Activated naive CD4-positive, alpha-beta T cell treated with anti-CD3 and anti-CD28 coated beads, Interleukin-2, amount 50 U/mL, for 16 hours (primary cell): ENCODE measurements at places on chromosomes 2 and 18.

DNA sequence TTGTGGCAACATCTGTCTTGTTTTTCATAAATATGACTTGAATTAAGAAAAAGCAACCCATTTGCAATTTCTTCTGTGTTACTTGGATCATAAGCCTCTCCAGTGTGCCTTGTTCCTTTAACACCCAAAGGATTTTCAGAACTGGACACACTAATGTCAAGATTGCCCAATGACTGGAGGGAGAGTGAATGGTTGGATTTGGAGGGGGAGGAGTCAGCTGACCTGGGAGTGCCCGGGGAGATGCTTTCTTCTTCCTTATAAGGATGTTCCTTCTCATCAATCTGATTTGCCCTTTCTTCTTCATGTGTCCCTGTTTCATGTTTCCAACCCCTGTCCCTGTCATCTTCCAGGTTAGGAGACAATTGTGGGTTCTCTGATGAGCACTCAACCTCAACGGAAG, 48.8 kb downstream of the ALPK2 start:
- DNase-seq, result no peak

DNA sequence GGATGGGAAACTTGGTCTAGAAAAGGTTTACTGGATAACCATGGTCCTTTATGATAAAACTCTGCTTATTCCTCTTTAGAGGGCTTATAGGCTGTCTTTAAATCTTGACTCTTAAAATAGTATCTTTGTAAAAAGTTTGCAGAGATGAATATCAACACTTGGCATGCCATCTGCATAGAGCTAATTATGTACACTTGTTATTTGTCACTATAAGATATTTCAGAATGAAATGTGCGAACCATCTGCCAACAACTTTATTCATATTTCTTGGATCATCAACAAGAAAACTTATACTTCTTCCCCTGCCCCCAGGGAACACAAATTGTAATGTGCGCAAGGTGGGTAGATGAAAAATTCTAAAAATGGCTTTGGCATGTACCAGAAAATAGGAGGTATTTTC, 653.0 kb upstream of the CHAC2 start:
- no peak for DNase-seq

- no peak for DNase-seq
Measured at GRCh38 chr18:52310651-52311050, 29.3 kb upstream of the DCC start.

- DNase-seq, result no peak
Measured at GRCh38 chr2:226496273-226496550, 303.4 kb downstream of the IRS1 start.

- DNase-seq, result no peak
Measured at GRCh38 chr2:159640176-159640575, 23.8 kb upstream of the BAZ2B start.
